Liver (tissue), 10 donors: ENCODE measurements at places on chromosomes 11 and 22. TPM values are rescaled to one million over a fixed set of nuclear protein-coding genes. Genes with fewer than 3 reads are reported as not detected.

DNA sequence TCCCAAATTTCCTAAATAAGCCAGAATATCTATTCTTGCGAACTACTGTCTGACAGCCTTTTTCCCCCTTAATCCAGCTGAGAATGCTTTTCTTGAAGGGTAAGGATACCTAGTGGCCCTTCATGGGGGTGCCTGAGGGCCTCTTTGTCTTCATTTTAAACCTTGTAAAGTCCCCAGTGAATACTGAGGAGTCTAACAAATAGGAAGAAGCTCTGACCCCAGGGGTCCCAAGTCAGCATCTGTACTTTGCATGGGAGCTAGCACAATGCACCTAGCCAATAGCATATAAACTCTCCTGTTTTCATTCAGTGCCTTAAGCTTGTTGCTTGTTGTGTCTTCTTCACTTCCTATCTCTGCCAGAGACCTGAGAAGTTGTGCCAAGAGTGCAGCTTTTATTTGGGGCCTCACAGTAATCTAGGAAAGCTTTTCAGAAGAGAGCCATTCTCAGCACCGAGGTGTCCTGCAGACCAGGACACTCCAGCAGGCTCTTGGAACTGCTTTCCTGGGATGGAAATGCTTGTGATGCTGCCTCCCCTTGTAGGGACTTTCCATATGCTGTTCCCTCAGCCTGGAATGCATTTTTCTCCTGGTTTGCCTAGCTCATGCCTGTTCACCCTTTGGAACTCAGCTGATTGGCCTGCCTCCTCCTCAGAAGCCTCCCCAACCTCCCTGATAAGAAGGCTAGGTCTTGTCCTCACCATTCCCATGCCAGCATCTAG is 37.2 kb downstream of the BMAL1 start:
- peaks cover 8% of the 10 kb centered on the region for H3K36me3 ChIP-seq
- H3K27ac ChIP-seq, result no peak overlapping the region
- no peak for DNase-seq
- H3K4me1 ChIP-seq, result peaks cover 18% of the 10 kb centered on the region

DNA sequence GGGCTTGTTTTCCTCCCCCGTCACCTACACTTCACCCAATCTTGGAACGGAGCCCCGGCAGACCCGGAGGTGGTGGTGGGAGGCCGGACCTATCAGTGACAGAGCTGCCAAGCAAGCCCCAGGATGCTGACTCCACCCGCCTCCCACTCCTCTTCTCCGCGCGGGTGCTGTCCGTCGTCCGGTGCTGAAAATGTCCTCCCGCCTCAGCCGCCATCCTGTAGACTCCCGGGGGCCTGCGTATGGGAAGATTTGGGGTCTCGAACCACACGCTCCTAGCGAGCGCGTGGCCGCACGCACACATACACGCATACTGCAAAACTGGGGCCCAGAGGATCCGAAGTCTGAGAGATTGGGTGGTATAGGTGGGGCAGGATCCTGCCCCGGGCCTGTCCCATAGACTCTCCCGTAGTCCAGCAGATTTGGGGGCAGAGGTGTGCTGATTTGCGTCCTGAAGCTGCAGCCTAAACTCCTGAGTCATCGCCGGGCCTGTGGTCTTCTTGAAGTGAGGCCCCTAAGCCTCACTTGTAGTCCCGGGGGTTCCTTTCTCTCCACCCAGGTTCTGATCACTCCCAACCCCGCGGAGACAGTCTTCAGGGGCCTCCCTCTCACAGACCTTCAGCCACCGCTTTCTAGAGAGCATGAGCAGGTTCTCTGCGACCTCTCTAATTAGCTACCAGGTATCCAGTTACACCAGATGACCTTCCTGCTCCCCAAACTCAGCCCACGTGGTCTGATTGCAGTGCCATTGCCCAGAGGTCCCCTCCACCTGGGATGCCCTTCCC is 796 bp upstream of the YIF1A start:
- peak; percentile 74 for DNase-seq
- peak overlapping the region; percentile 96 for H3K27ac ChIP-seq
- no peaks in the 10 kb centered on the region for H3K27me3 ChIP-seq
- no peaks in the 10 kb centered on the region for H3K36me3 ChIP-seq
- H3K4me1 ChIP-seq, result peaks cover 32% of the 10 kb centered on the region
- H3K4me3 ChIP-seq, result peak overlapping the region; percentile 88

DNA sequence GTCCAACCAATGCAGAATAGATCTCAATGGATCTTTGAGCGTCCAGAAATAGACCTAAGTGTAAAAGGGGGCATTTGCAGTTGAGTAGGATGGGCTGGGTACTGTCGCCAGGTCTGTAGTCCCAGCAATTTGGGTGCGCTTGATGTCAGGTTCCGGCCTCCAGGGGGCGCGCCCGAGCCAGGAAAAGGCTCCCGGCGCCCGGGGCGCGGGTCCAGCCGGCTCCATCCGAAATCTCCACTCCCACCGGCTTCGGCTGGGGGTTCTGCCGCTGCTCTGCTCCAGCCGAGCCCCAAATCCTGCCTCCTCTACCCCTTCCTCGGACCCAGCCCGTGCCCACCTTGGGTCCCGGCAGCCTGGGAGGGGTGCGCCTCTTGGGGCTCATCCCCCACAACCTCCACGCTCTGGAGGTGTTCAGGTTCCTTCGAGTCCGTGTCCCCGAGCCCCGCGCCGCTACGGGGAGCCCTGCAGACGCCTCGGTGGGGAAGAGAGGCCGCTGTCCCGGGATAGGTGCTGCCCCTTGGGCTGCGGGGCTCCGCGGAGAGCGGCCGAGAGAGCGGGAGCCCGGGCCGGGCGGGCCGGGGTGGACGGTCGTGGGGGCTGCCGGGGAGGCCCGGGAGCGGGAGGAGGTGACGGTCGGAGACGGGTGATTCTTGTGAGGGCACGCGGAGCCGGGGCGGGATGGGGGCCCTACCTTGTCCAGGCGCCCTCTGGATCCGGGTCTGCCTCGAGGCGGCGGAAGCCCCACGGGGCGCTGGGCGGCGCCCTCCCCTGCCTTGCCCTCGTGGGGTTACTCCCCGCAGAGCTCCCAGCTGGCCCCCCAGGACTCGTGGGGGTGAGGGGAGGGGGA is 13.0 kb upstream of the CYB5R3 start:
- no peak overlapping the region for H3K4me3 ChIP-seq
- H3K4me1 ChIP-seq, result peaks cover 9% of the 10 kb centered on the region
- no peaks in the 10 kb centered on the region for H3K36me3 ChIP-seq

GRCh38 chr22:46060292-46061123 is 83.5 kb upstream of the WNT7B start:
- no peak overlapping the region for H3K4me3 ChIP-seq
- peak overlapping the region; percentile 39 for H3K27ac ChIP-seq
- H3K36me3 ChIP-seq, result no peaks in the 10 kb centered on the region
- no peaks in the 10 kb centered on the region for H3K27me3 ChIP-seq
- DNase-seq, result no peak

GRCh38 chr11:113849713-113850112 is 25.7 kb downstream of the USP28 start:
- H3K36me3 ChIP-seq, result peaks cover 9% of the 10 kb centered on the region
- no peaks in the 10 kb centered on the region for H3K27me3 ChIP-seq
- DNase-seq, result no peak
- H3K4me1 ChIP-seq, result no peaks in the 10 kb centered on the region

- H3K27ac ChIP-seq, result no peak overlapping the region
- no peak for DNase-seq
- H3K27me3 ChIP-seq, result no peaks in the 10 kb centered on the region
- no peak overlapping the region for H3K4me3 ChIP-seq
- H3K4me1 ChIP-seq, result peaks cover 8% of the 10 kb centered on the region
These were observed 155.5 kb upstream of the NAV2 start for GRCh38 chr11:19557185-19557584.

- H3K4me3 ChIP-seq, result no peak overlapping the region
- H3K4me1 ChIP-seq, result peaks cover 4% of the 10 kb centered on the region
- no peaks in the 10 kb centered on the region for H3K27me3 ChIP-seq
These were observed 22.6 kb upstream of the SORL1 start for GRCh38 chr11:121429556-121429955.

- no peaks in the 10 kb centered on the region for H3K36me3 ChIP-seq
- no peak for DNase-seq
- no peak overlapping the region for H3K27ac ChIP-seq
- peaks cover 4% of the 10 kb centered on the region for H3K27me3 ChIP-seq
- H3K4me1 ChIP-seq, result no peaks in the 10 kb centered on the region
These were observed 38.5 kb upstream of the FJX1 start for GRCh38 chr11:35579557-35580396.

- no peak for DNase-seq
- H3K4me3 ChIP-seq, result peak overlapping the region; percentile 13
- no peak overlapping the region for H3K27ac ChIP-seq
- no peaks in the 10 kb centered on the region for H3K4me1 ChIP-seq
These were observed 6.8 kb downstream of the SAC3D1 start for GRCh38 chr11:65047581-65048422.

DNA sequence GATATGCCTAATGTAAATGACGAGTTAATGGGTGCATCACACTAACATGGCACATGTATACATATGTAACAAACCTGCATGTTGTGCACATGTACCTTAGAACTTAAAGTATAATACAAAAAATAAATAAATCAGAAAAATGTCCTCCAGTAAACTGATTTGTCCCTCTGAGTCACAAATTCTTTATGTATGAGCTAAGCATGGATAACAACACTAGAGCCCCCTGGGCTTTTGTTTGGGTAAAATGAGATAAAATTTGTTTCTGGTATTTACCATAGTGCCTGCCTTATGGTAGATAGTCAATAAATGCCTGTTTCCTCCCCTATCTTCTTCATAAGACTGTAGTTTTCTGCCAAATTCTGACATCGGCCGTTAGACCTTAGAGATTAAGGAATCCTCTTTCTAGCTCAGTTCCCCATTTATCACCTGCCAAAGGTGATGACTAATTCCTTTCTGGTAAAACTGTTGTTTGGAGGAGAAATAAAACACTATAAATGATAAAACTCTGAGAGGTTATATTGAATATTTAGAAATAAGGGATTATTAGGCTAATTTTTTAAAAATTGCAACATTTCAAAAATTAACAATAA is 43.6 kb upstream of the LUZP2 start:
- no peak for DNase-seq
- no peaks in the 10 kb centered on the region for H3K36me3 ChIP-seq
- H3K4me3 ChIP-seq, result no peak overlapping the region
- H3K27ac ChIP-seq, result no peak overlapping the region
- no peaks in the 10 kb centered on the region for H3K4me1 ChIP-seq

GRCh38 chr11:120547811-120548681 is 36.5 kb downstream of the GRIK4 start:
- no peaks in the 10 kb centered on the region for H3K27me3 ChIP-seq
- no peaks in the 10 kb centered on the region for H3K4me1 ChIP-seq
- H3K27ac ChIP-seq, result peak overlapping the region; percentile 52
- DNase-seq, result peak; percentile 45
- no peak overlapping the region for H3K4me3 ChIP-seq
- no peaks in the 10 kb centered on the region for H3K36me3 ChIP-seq

DNA sequence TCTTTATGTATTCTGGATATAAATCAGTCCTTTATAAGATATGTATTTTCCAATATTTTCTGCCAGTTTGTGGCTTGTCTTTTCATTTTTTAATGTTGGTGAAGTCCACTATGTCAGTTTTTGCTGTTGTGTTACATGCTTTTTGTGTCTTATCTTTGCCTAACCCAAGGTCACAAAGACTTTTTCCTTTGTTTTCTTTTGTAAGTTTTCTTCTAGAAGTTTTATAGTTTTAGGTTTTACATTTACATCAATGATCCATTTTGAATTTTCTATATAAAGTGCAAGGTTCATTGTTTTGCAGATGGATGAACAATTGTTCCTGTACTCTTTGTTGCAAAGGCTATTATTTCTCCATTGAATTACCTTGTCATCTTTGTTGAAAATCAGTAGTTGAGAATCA is 69.3 kb downstream of the UVRAG start:
- no peak overlapping the region for H3K27ac ChIP-seq
- no peak for DNase-seq
- H3K4me3 ChIP-seq, result no peak overlapping the region

DNA sequence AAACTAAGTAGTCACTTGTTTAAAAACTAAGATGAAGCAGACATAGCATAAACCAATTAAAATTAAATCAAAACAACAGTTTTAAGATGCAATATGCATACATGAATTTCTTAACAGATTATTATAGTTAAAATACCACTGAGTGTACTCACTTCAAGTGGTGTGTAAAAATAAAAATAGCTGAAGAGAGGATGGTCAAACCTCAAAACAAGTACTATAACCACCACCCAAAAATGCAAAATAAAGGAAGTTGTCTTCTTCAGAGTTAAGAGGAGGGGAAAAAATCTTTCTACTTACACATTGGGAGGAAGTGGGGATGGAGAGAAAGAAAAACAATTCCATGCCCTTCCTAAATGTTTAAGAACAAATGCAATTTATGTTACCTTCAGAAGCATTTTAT is 31.9 kb downstream of the RRAS2 start:
- no peaks in the 10 kb centered on the region for H3K36me3 ChIP-seq
- no peaks in the 10 kb centered on the region for H3K4me1 ChIP-seq

- H3K4me3 ChIP-seq, result no peak overlapping the region
- no peaks in the 10 kb centered on the region for H3K36me3 ChIP-seq
- peak overlapping the region; percentile 49 for H3K27ac ChIP-seq
- H3K27me3 ChIP-seq, result no peaks in the 10 kb centered on the region
- DNase-seq, result no peak
These were observed 13.9 kb downstream of the TMEM184B start for GRCh38 chr22:38258895-38259294.

DNA sequence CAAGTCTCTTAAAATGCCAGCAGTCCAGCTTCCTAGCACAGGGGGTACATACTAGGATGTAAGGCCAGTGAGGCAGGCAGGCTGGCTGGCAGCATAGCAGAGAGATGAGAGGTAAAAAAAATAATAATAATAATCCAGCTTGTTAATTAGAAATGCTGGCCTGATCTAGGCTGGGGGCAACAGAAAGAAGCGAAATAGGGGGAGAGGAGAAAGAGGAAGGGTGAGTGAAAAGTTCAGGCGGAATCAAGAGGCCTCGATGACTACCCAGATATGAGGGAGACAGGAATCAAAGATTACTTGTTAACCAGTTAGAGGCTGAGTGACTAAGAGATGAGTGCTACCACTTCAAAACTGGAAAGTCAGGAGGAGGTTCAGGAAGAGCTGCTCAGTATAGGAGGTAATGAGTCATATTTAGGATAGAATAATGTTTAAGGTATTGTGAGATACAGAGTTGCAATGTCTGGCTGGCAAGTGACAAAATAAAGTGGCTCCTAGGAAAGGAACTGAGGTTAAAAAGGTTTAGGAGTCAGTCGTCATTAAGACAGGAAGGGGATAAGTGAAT is 2.8 kb downstream of the ALKBH8 start:
- DNase-seq, result no peak
- H3K4me3 ChIP-seq, result no peak overlapping the region
- H3K27ac ChIP-seq, result no peak overlapping the region
- H3K27me3 ChIP-seq, result no peaks in the 10 kb centered on the region
- H3K36me3 ChIP-seq, result no peaks in the 10 kb centered on the region
- peaks cover 13% of the 10 kb centered on the region for H3K4me1 ChIP-seq

YPEL4 gene
- total RNA-seq, result 19.9 TPM

SCGB1C1 gene
- total RNA-seq, result not detected

C22orf15 gene
- 0.17 TPM for total RNA-seq

TESMIN gene
- 2.5 TPM for total RNA-seq

TREH gene
- not detected for total RNA-seq

FOLR2 gene
- 9.9 TPM for total RNA-seq

PPFIA1 gene
- 39.6 TPM for total RNA-seq

OR52I2 gene
- under 0.01 TPM for total RNA-seq
